Neural crest cell (in vitro differentiated cells): ENCODE measurements at places on chromosomes 2 and 18.

GRCh38 chr18:44134447-44134846, 546.2 kb upstream of the SETBP1 start:
- H3K36me3 ChIP-seq: peaks cover 3% of the 10 kb centered on the region
- DNase-seq: no peak
- H3K27me3 ChIP-seq: no peaks in the 10 kb centered on the region
- H3K27ac ChIP-seq: no peak overlapping the region
- no peak overlapping the region for H3K4me3 ChIP-seq
- H3K4me1 ChIP-seq: peaks cover 3% of the 10 kb centered on the region

DNA sequence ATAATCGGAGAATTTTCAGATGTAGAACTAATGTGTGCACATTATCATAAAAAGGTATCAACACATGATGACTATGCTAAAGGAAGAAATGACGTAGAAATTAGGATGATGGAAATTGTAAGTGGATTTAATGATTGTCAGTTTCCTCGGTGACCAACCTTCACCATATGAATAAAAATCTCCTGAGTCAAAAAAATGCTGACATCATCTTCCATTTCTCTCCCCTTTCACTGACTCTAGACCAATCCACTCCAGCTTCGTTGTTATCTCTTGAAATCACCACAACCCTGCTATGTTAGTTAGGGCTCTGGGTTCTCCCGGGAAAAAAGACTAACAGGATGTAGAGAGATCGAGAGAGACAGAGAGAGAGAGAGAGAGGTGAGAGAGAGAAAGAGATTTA, 204.8 kb upstream of the KYNU start:
- H3K36me3 ChIP-seq: no peaks in the 10 kb centered on the region
- no peak overlapping the region for H3K27ac ChIP-seq
- no peak for DNase-seq
- H3K4me1 ChIP-seq: no peaks in the 10 kb centered on the region
- no peak overlapping the region for H3K4me3 ChIP-seq

GRCh38 chr2:72124376-72124775, 23.3 kb downstream of the CYP26B1 start:
- DNase-seq: no peak
- no peak overlapping the region for H3K4me3 ChIP-seq
- H3K36me3 ChIP-seq: no peaks in the 10 kb centered on the region
- no peak overlapping the region for H3K27ac ChIP-seq
- H3K27me3 ChIP-seq: peaks cover 41% of the 10 kb centered on the region

- H3K4me1 ChIP-seq: no peaks in the 10 kb centered on the region
- DNase-seq: no peak
- H3K27me3 ChIP-seq: no peaks in the 10 kb centered on the region
- H3K36me3 ChIP-seq: no peaks in the 10 kb centered on the region
- H3K4me3 ChIP-seq: no peak overlapping the region
Observed at GRCh38 chr2:161979490-161979889, 94.5 kb downstream of the DPP4 start.

GRCh38 chr2:134674687-134675086, 44.1 kb downstream of the TMEM163 start:
- H3K27me3 ChIP-seq: no peaks in the 10 kb centered on the region
- H3K36me3 ChIP-seq: no peaks in the 10 kb centered on the region
- peaks cover 13% of the 10 kb centered on the region for H3K4me1 ChIP-seq
- H3K4me3 ChIP-seq: no peak overlapping the region
- H3K27ac ChIP-seq: no peak overlapping the region

DNA sequence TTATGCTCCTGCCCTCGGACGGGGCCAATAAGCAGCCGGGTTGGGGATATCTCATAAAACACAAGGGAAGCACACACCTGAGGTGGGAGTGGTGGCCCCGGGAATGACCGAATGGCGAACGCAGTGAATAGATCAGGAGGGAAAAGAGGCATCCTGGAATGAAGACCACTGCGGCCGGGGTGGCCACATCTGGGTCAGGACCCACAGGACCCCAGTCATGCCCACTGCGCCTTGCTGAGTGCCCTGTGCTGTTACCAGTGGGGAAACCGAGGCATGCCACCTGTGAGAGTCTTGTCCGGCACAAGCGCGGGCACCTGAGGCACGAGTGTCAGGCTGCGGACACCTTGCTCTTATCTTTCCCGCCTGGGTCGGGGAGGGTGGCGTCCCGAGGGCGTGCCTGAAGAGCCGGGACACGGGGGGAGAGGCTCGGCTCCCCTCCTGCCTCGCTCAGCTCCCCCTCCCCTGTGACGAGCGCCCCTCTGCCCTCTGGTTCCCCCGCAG, 1.6 kb downstream of the PDCD1 start:
- peaks cover 10% of the 10 kb centered on the region for H3K4me1 ChIP-seq
- no peak overlapping the region for H3K27ac ChIP-seq
- DNase-seq: no peak
- no peak overlapping the region for H3K4me3 ChIP-seq
- no peaks in the 10 kb centered on the region for H3K36me3 ChIP-seq

- peaks cover 91% of the 10 kb centered on the region for H3K27me3 ChIP-seq
- peak overlapping the region; percentile 42 for H3K4me3 ChIP-seq
- no peaks in the 10 kb centered on the region for H3K36me3 ChIP-seq
- H3K4me1 ChIP-seq: peaks cover 13% of the 10 kb centered on the region
- peak; percentile 8 for DNase-seq
Observed at GRCh38 chr2:45170191-45171135, 161.2 kb upstream of the SIX2 start.
